ENCODE measurements at places on chromosomes 11 and 22.
A peak's percentile ranks its signal among the peaks of the same experiment; 100 is the strongest.

- DNase-seq, result no peak
Observed at GRCh38 chr11:65303555-65303954, 11.1 kb upstream of the CDC42EP2 start.

GRCh38 chr11:528815-529727, 6.3 kb downstream of the HRAS start:
- no peak for DNase-seq

DNA sequence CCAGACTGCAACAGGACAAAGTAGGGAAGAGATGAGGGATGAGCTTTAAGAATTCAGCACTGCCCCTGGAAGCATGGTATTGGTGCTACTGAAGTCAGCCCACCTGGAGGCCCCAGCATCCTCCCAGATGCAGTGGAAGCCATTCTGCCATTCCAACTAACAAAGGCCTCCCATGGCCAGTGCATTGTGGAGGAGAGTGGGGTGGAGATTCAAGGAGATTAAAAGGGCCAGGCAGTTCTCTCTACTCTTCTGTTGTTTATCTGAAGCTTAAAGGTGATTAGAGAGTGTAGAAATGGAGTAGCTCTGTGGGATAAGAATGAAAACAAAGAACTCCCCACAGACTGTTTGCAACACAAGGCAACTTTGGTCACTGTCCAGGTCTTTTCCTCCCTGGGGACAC, 24.1 kb upstream of the TSKU start:
- DNase-seq, result no peak

DNA sequence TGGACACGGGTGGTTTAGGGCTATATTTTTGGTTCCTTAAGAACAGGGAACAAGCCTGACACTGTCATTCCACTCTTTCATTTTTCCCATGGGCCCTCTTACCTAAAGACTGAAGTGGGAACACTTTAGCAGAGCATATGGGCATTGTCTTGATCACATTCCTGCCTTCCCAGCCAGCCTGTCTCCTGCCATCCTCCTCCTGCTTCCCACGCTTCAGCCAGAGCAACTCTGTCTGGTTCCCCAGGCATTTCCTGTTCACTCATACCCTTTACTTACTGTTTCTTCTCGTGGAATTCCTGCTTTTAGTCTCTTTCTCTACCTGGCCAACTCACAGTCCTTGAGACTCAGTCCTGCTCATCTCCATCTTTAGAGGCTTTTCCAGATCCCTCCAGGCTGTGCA, 22.8 kb downstream of the MRPL16 start:
- no peak for DNase-seq

DNA sequence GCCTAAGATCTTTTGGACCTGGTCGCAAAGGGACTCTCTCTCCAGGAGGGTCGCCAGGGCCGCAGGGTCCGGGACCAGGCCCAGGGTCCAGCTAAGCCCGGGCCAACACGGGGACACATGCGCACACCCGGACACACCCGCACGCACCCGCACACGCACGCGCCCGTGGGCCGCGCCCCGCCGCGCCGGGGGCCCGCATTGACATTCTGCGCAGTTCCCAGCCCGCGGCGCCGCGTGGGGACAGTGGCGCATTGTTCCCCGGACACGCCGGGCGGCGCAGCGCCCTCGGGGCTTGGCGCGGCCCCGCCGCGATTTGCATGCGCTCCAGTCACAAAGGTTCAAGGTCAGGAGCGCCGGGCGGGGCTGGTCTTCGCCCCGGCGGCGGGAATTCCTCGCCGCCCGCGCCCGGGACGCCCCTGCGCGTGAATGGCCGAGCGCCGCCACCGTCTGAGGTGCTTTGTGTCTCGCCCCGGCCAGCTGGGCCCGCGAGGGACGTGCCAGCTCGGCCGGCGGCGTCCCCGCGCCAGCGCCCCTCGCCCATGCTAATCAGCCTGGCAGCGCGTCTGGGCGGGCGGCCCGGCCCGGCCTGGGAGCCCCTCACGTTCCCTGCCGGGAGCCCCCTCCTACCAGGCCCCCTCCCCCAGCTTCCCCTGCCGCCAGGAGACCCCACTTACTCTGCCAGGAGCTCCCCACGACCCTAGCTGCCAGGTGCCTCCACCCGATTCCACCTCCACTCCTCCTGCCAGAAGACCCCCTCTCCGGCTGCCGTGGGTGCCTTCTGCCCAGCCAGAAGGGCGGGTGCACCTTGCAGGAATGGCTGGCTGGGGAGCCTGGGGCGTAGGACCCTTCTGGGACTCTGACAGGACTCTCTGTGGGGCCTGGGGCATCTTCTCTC, 50.5 kb upstream of the WNT7B start:
- DNase-seq, result no peak

- DNase-seq, result no peak
Observed at GRCh38 chr11:21771097-21771496, 421.8 kb upstream of the ANO5 start.

DNA sequence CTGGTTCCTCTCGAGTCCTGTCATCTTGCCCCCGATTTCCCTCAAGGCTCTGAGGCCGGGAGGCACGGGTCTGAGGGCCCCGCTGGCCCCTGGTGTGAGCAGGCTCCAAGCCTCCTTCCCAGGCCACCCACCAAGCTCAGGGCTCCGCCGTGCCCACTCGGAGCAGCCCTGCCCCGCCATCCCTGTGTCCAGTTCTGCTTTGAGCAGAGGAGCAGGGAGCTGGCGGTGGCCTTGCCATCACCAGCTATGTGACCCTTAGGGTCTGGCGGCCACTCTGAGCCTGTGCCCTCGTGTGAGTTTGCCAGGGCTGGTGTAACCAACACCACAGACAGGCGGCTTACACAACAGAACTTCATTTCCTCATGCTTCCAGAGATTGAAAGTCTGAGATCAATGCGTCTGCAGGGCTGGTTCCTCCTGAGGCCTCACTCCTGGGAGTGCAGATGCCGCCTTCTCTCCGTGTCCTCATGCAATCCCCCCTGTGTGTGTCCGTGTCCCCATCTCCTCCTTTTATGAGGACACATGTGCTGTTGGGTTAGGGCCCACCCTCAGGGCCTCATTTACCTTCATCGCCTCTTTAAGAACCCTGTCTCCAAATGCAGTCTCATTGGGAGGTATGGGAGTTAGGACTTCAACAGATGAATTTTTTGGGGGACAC, 36.5 kb upstream of the CELSR1 start:
- no peak for DNase-seq

DNA sequence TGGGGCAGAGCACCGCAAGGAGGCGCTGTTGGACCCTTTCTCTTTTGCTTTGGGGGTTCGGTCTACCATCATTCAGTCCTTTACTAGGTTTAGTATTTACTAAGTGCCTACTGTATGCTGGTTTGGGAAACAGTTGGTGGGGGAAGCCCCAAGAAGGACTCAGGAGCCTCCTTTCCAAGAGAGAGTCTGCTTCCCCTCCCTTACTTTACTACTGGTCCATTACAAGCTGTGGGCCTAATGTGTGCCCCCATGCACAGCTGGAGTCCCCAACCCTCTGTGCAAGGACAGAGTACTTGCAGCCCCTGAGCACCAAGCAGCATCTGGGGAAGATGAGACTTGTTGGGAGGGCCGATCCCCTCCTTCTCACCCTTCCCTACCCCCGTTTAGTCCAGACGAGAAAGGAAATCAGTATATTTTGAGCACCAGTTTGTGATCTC, 876 bp upstream of the UBE2L6 start:
- peak; percentile 85 for DNase-seq

GRCh38 chr11:29432719-29433325, 584.0 kb downstream of the KCNA4 start:
- no peak for DNase-seq

DNA sequence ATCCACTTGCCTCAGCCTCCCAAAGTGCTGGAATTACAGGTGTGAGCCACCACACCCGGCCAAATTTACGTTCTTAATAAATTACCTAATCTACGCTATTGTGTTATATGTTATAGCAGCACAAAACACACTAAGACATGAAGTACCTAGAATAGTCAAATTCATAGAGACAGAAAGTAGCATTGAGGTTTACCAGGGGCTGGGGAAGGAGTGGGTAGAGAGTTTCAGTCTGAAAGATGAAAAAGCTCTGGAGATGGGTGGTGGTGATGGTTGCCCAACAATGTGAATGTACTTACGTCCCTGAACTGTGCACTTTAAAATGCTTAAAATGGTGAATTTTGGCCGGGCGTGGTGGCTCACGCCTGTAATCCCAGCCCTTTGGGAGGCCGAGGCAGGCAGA, 65.7 kb upstream of the NUP50 start:
- no peak for DNase-seq

DNA sequence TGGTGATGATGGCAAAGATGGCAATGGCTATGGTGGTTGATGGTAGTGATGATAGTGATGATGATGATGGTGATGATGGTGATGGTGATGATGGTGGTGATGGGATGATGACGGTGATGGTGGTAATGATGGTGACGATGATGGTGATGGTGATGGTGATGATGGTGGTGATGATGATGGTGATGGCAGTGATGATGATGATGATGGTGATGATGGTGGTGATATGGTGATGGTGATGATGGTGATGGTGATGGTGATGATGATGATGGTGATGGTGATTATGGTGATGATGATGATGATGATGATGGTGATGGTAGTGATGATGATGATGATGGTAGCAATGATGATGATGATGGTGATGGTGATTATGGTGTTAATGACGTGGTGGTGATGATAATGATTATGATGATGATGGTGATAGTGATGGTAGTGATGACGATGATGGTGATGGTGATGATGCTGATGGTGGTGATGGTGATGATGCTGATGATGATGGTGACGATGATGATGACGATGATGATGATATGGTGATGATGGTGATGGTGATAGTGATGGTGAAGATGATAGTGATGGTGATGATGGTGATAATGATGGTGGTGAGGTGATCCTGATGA, 232.1 kb downstream of the BRD1 start:
- DNase-seq, result no peak

GRCh38 chr11:22681281-22681812, 14.9 kb downstream of the GAS2 start:
- no peak for DNase-seq

DNA sequence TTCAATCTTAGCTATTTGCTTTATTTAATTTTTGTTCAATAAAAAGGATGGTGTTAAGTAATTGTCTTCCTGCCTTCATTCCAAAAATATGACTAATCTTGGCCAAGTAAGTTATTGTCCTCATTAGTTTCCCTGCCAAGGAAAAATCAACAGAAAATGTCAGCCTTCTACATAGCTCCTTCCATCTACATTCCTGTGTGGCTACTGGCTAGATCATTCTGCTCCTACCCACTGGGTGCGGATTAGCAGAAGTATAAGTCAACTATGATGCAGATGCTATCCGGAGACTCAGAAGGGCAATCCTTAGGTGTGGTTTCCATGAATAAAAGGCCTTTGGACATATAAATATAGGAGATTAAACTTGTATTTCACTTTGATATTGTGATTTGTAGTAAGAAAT, 154.4 kb downstream of the SBF2 start:
- no peak for DNase-seq

- DNase-seq, result no peak
Observed at GRCh38 chr11:79294845-79295731, 145.7 kb downstream of the TENM4 start.

DNA sequence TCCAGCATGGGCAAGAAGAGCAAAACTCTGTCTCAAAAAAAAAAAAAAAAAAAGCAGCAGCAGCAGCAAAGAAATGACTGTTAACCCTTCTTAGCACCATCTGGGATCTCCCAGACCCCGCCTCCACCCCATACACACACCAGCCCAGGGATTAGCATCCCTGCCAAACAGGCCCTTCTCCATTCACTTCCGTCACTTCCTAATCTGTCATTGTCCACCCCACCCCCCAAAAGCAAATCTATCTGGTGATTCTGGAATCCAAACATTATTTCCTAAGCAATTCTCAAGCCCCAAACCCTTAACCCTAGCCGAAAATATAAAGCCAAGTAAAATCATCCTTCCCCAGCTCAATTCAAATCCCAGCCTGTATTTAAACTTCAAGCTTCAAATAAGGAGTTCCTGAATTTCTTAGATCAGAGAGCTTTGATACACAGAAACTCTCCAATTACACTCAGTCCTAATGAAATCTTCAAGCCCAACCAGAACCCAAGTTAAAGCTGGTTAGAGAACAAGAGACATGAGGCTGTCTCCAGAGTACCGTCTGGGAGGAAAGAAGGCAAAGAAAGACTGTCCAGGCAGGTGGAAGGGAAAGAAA, 6.0 kb upstream of the AHNAK start:
- no peak for DNase-seq

DNA sequence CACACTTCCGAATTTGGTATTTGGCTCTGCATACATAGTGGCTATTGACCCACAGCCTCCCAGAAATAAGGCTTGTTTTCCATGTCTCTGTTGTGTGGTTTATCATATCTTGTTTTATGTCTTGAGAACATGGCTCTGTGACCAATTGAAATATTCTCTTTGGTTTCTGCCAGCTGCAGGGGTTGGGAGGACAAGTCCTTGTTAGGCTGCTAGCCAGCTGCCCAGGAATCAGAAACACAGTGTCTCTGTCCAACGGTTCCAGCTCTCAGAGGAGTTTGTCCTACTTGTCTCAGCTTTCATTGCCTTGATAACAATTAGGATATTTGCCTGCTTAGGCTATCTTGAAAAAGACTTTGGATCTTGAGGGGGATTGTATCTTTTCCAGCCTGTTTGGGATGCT, 6.0 kb upstream of the SLC7A4 start:
- DNase-seq, result no peak

- no peak for DNase-seq
Observed at GRCh38 chr11:69050592-69051380, 2.1 kb downstream of the TPCN2 start.

GRCh38 chr11:8227156-8228152, 36.2 kb downstream of the LMO1 start:
- DNase-seq, result no peak

DNA sequence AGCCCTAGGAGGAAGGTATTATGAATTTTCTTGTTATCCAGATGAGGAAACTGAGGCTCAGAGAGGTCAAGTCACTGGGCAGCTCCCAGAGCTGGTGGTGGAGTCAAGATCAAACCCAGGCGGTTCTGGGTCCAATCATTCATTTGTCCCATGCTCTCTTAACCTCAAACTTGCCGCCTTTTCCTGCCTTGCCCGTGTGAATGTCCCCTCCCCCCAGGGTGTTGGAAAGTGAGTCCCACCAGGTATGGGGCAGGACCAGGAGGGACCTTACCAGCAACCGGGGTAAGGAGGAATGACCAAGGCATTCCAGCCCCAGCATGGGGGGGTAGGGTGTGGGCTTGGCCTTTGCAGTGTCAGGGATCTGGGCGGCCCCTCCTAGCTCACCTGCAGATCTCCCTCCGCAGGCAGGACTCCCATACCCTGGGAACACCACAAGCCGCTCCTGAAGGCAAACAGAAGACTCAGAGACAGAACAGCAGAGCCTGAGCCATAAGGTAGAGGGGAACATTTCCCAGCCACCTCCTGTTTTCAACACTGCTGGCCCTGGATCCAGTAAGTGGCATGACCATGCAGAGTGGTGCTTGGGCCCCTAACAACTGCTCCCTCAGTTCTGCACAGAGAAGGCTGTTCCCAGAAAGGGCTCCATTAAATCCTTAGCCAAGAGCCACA, 41.2 kb upstream of the SYT7 start:
- no peak for DNase-seq

Data from stimulated activated CD8-positive, alpha-beta memory T cell treated with anti-CD3 and anti-CD28 coated beads, Interleukin-15, amount 100 ng/mL, for 24 hours (primary cell).